NCI-H2171 (cell line): ENCODE measurements at places on chromosomes 3 and 15.

- no peak for DNase-seq
Measured at GRCh38 chr15:59616379-59616778, 4.8 kb downstream of the GCNT3 start.

GRCh38 chr3:51330046-51330445, 55.0 kb upstream of the MANF start:
- DNase-seq = no peak

- no peak for DNase-seq
Measured at GRCh38 chr15:84034578-84035398, 200.8 kb upstream of the GOLGA6L4 start.

GRCh38 chr15:97517737-97518136, 442.8 kb upstream of the ARRDC4 start:
- no peak for DNase-seq

- no peak for DNase-seq
Measured at GRCh38 chr3:98449606-98450193, 13.3 kb upstream of the OR5K1 start.

GRCh38 chr15:60376677-60377095, 21.1 kb downstream of the ANXA2 start:
- DNase-seq = no peak

DNA sequence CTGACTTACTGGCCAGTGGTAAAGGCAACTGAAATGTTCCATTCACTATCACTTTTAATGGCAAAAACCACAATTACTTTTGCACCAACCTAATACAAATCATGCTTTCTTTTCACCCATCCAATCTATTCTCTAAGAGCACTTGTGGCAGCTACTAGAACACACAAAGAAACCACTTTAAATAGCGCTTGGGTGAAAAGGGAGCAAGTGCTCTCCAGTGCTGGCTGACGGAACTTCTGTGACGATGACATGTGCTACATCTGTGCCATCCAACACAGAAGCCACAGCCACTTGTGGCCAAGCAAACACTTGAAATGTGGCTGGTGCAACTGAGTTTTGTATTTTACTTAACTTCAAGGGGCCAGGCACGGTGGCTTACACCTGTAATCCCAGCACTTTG, 18.9 kb downstream of the SH3BP5 start:
- no peak for DNase-seq

GRCh38 chr15:64426845-64427465, 33.4 kb upstream of the ZNF609 start:
- peak; percentile 9 for DNase-seq

GRCh38 chr3:150998996-150999395, 26.5 kb upstream of the CLRN1 start:
- no peak for DNase-seq

DNA sequence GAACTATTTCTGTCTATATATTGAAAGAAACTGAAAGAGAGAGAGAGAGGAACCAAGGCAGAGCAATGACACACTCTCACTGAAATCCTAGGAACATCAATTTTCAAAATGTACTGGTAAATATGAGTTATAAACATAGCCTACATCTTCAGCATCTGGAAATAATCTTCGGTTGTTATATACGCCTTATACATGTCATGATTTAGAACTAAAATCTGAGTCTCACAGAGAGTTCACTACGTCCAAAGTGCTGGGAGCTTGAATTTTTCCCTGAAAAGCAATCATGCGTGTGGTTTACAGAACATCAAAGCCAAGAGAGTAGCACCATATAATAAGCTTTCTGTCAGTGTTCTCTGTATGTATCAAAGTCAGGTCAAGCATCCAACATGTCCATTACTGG, 420.0 kb upstream of the CBLB start:
- no peak for DNase-seq

DNA sequence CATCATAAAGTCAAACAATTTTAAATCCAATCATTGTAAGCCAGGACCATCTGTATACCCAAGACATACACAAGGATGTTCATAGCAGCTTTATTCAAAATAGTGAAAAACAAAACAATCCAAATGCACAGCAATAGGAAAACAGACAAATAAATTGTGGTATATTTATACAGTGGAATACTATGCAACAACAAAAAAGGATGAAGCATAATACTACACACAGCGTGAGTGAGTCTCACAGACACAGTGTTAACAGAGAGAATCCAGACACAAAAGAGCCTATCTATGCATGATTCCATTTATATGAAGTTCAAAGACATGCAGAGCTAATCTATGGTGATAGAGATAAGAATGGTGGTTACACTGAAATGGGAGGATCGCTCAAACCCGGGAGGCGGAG, 5.6 kb upstream of the MUC20 start:
- no peak for DNase-seq

- DNase-seq = no peak
Measured at GRCh38 chr3:105473521-105474223, 107.0 kb downstream of the ALCAM start.

DNA sequence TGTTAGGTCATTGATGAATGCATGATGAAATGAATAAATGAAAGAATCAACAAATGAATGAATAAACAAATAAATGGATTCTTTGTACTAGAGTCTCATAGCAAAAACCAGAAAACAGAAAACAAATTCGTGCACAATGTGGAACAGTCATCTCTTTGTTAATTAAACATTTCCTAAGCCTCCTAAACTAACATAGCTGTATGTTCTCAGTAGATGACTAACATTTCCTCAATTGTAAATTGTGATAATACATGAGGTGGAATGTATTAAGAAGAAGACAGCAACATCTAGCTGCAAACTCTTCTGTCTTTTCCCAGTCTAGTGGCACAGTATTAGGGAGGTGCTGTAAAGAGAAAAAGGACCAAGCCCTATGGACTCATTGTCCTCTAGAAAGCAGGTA, 1021.0 kb downstream of the MCTP2 start:
- DNase-seq = no peak

GRCh38 chr3:111336511-111336910, 205.5 kb upstream of the CD96 start:
- no peak for DNase-seq

- DNase-seq = no peak
Measured at GRCh38 chr3:51591231-51591630, 52.7 kb downstream of the RAD54L2 start.

GRCh38 chr15:55226127-55226526, 29.4 kb upstream of the RSL24D1 start:
- DNase-seq = no peak

GRCh38 chr3:111726788-111727305, 131.7 kb upstream of the ZBED2 start:
- DNase-seq = no peak

DNA sequence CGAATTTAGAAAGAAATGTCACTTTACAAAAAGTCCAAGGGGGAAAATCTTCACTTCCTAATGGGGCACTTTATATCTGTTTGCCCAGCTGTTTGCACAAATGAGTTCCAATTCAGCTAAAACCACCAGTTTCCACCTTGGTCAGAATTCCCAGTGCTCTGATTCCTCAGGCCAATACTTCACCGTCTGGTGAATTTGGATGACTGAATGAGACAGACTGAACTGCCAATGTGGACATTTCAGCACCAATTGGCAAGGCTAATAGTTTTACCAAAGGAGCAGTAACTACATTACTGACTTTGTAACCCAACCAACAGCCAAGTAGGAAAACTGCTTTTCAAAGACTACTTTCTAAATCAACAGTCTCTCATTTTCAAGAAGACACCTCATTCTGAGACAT, 51.8 kb downstream of the ABI3BP start:
- no peak for DNase-seq

GRCh38 chr3:78979028-78979427, 788.8 kb downstream of the ROBO1 start:
- DNase-seq = no peak

DNA sequence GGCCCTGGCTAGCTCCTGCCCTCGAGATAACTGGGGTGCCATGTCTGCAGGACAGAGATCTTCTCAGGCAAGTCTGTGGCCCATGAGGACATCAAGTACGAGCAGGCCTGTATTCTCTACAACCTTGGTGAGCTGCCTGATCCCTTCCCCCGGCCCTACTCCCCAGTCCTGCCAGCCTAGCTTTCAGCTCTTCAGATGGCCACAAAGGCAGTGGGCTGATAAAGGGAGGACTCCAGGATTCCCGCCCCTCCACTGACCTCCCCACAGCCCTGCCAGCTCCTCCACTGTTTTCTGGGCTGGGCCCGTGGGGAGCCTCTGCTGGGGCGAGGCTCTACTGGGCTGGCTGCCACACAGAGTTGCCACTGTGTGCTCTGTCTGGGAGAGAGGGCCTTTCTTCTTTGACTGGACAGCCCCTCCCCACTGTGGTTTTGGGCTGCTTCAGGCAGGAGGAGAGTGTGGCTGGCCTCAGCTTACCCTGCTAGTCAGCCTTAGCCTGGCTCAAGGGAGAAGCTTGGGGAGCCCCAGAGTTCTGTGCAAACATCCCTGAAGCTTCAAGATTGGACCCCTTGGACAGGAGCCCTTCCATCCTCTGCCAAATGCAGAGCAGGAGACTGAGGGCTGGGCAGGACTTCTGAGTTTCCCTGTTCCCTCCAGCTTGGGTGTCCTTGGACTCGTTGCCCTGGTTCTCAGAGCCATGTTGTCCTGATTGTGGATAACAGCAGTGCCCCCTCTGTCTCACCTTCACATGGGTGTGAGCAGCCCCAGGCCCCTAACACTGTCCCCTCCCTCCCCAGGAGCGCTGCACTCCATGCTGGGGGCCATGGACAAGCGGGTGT, 24.4 kb downstream of the PTPN23 start:
- DNase-seq = no peak

DNA sequence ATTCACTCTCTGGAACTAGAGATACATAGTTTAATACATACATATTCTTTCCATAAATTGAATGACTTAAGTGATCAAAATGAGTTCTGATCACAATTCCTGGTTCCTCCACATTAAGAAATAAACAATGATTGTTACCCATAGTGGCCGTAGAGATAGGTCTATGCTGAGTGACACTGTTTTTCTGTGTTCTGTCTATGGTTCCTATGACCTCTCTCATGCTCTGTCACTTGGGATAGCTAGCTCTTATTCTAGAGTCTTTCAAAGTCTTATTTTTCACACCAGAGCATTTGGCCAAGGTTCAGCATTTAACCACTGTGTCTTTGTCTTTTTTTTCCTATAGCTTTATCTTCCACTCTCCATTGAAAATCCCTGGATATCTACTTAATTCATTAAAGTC, 132.4 kb downstream of the GOLGA6L6 start:
- DNase-seq = no peak

GRCh38 chr15:86483936-86484335, 404.3 kb downstream of the AGBL1 start:
- no peak for DNase-seq

DNA sequence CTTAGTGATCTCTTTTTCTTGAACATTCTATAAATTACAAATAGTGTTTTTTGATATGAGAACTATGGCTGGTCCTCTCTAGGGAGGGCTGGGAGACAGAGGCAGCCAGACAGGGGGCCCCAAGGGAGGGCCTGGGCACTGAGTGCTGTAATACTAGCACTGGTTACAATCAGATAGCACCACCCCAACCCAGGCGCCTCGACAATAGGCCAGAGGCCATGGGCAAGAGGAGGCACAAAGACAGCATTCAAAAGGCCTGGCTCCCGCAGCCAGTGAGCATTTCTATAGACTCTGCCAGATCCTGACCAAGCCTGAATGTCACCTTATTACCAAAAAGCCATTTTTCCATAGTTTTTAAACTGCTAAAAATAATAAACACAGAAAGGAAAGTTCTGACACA, 158.5 kb downstream of the THRB start:
- DNase-seq = no peak

DNA sequence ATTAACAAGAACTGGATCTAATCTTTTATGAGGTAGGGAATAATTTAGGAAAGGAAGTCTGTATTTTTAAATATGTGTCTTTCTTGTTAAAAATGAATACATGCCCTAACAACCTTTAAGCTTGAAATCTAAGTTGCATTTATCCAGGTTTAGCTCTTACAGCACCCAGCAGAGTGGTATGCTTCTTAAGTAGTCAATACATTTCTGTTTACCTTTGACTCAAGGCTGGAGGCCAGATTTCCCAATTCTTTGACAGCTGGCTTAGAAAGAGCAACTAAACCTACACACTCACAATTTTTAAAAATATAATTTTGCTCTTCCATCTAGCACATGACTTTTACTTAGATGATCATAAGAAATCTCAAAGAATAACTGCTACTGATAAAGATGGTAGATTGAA, 148.9 kb downstream of the DPH6 start:
- DNase-seq = no peak

GRCh38 chr3:38545550-38545949, 49.4 kb downstream of the EXOG start:
- DNase-seq = no peak

- DNase-seq = no peak
Measured at GRCh38 chr15:99550077-99550476, 15.7 kb upstream of the MEF2A start.
